ENCODE measurements at places on chromosomes 12 and 14.
A peak's percentile ranks its signal among the peaks of the same experiment; 100 is the strongest.

DNA sequence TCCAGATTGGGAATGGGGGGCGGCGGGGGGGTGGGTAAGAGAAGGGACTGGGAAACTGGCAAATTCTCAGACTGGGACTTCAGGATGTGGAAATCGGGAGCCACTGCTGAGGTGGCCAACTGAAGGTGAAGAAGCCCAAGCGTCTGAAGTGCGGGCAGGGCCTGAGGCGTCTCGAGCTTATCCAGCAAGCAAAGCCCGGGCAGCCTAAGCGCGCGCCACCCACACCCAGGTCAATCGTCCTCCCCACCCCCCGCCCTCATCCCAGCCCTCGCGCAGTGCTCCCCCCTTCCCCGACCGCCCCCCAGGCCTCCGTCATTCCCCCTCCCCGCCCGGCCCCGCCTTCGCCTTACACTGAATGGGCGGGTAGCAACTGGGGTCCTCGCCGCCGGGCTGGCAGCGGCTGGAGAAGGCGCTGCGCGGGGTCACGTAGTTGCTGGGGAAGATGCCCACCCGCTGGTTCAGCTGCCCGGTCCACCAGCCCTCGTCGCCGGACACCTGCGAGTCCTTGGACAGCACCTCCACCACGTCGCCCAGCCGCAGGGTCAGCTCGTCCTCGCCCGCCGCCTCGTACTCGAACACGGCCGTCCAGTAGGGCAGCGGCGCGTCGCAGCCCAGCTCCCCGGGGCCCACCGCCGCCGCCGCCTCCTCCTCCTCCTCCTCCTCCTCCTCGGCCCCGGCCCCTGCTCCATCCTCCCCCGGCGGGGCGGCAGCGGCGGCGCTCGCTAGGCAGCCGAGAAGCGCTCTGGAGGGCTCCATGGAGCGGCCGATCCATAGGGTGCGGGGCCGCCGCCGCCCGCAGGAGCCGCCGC, 693 bp downstream of the MAP3K9 start:
- no peak for DNase-seq
- H3K4me3 ChIP-seq, result peak overlapping the region; percentile 73
- H3K27ac ChIP-seq, result peak overlapping the region; percentile 56
- H3K27me3 ChIP-seq, result peaks cover 5% of the 10 kb centered on the region

DNA sequence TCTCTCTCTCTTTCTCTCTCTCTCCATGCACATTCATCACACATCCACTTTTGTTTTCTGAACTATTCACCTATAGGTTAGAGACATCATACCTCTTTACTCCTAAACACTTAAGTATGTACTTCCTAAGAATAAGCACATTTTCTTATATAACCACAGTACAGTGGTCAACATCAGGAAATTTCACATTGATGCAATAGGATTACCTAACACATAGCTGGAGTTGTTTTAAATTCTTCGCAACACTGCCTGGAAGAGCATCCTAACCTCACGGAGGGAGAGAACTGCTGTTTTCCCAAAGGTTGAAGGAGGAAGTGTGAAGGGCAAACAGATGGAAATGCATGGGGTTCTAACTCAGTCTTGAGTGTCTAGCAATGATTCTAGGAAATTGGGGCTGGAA, 159.2 kb downstream of the SYT1 start:
- no peak for DNase-seq
- H3K27me3 ChIP-seq, result no peaks in the 10 kb centered on the region
- peaks cover 5% of the 10 kb centered on the region for H3K4me1 ChIP-seq
- no peak overlapping the region for H3K27ac ChIP-seq
- no peaks in the 10 kb centered on the region for H3K36me3 ChIP-seq
- no peak overlapping the region for H3K4me3 ChIP-seq

- no peak overlapping the region for H3K27ac ChIP-seq
- H3K27me3 ChIP-seq, result no peaks in the 10 kb centered on the region
- DNase-seq, result no peak
- H3K4me1 ChIP-seq, result no peaks in the 10 kb centered on the region
- no peak overlapping the region for H3K4me3 ChIP-seq
- H3K36me3 ChIP-seq, result peaks cover 62% of the 10 kb centered on the region
Observed at GRCh38 chr12:916240-916639, 33.3 kb downstream of the RAD52 start.

DNA sequence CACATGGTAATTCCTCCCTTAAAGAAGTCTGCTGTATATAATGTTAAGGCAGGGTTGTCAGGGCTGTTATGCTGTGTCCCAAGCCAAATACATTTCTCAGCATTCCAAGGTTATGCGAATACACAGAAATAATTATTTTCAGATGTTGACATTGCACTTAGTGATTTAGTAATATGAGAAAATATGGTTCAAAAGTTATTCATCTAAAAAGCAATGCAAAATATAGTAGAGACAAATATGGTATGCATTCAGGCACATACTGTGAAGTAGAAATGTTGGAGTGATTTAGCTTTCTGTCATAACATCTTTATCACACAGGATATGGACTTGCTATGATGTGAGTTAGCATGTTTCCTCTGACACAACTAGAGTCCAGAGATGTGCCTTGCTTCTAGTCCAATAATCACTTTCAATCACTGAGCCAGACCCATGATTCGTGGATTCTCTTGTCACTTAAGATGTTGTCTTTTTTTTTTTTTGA, 70.0 kb downstream of the PDE3A start:
- peaks cover 45% of the 10 kb centered on the region for H3K4me1 ChIP-seq
- no peaks in the 10 kb centered on the region for H3K27me3 ChIP-seq
- no peaks in the 10 kb centered on the region for H3K36me3 ChIP-seq
- peak overlapping the region; percentile 84 for H3K27ac ChIP-seq
- H3K4me3 ChIP-seq, result no peak overlapping the region

DNA sequence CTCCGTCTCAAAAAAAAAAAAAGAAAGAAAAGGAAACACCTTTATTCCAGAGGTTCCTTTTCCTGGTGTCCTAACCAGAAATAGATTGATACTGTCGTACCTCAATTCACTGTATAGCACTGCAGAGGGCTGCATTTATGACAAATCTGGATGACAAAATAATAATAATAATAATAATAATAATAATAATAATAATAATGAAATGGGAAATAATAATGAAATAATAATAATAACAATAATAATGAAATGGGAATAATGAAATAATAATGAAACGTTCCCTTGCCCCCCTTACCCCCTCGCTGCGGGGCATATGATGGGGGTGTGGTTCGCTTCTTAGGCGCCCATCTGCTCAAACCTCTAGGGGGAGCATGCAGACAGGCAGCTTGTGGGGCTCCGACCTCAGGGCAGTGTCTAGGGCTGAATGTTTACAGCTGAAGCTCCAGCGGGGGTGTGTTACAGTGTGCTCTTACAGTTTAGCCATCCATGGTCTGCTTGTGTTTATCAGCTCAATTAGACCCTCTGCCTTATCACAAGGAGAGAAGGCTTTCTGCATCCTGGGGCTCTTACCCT, 1088.3 kb upstream of the SEL1L start:
- H3K27ac ChIP-seq, result no peak overlapping the region
- H3K4me1 ChIP-seq, result peaks cover 10% of the 10 kb centered on the region
- no peak for DNase-seq
- no peaks in the 10 kb centered on the region for H3K36me3 ChIP-seq
- H3K27me3 ChIP-seq, result no peaks in the 10 kb centered on the region

GRCh38 chr14:26209699-26210098, 388.1 kb downstream of the NOVA1 start:
- DNase-seq, result no peak
- H3K4me1 ChIP-seq, result peaks cover 3% of the 10 kb centered on the region
- H3K27me3 ChIP-seq, result peaks cover 40% of the 10 kb centered on the region
- no peak overlapping the region for H3K27ac ChIP-seq
- H3K36me3 ChIP-seq, result no peaks in the 10 kb centered on the region

GRCh38 chr12:64077922-64078321, 144.2 kb downstream of the KICS2 start:
- DNase-seq, result no peak
- peaks cover 26% of the 10 kb centered on the region for H3K4me1 ChIP-seq
- no peak overlapping the region for H3K4me3 ChIP-seq
- peaks cover 15% of the 10 kb centered on the region for H3K36me3 ChIP-seq
- H3K27me3 ChIP-seq, result no peaks in the 10 kb centered on the region

DNA sequence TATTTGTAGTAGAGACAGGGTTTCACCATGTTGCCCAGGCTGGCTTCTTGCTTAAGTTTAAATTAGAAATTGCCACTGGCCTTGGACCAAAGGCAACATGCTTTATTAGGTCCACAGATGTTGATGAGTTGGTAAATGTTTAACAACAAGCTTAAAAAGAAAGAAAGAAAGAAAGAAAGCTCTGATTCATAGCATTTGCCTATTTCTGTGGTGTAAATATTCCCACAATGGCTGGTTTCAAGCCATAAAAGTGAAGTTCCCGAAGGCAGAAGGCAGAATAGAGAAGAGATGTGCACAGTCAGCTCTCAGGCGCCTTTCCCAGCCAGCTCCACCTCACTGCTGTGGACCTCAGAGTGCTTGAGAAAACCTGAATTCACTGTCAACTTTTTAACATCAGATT, 26.4 kb downstream of the KCNK13 start:
- no peak overlapping the region for H3K4me3 ChIP-seq
- peaks cover 25% of the 10 kb centered on the region for H3K27me3 ChIP-seq
- no peak for DNase-seq
- no peaks in the 10 kb centered on the region for H3K36me3 ChIP-seq

DNA sequence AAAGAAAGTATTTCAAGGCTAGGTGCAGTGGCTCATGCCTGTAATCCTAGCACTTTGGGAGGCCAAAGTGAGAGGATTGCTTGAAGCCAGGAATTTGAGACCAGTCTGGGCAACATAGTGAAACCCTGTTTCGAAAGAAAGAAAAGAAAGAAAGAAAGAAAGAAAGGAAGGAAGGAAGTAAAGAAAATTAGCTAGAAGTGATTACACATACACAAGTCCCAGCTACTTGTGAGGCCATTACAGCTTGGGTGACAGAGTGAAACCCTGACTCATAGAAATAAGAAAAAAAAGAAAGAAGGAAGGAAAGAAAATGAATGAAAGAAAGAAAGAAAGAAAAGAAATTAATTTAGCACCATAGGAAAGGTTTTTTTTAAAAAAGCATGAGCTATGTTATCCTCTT, 33.3 kb upstream of the PPP1CC start:
- H3K4me1 ChIP-seq, result no peaks in the 10 kb centered on the region
- H3K4me3 ChIP-seq, result no peak overlapping the region
- H3K36me3 ChIP-seq, result no peaks in the 10 kb centered on the region
- peaks cover 7% of the 10 kb centered on the region for H3K27me3 ChIP-seq
- H3K27ac ChIP-seq, result no peak overlapping the region
- DNase-seq, result no peak

DNA sequence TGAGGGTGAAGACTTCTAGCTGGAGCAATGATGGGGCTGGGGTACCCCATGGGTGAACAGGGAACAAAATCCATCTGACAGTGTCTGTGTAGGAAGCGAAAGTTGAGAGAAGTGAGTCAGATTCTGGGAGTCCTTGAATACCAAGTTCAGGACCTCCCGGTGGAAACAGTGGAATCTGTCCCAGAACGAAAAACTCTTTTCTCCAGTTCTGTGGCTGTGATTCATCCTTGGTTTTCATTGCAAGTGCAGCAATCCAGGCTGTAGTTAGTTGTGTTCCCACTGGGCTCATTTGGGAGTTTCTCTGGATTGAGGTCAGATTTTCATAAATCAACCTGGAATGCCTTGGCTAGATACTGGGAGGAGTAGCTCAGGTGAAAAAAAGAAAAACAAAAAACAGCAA, 120.7 kb downstream of the C12orf75 start:
- no peaks in the 10 kb centered on the region for H3K36me3 ChIP-seq
- no peak for DNase-seq
- H3K27me3 ChIP-seq, result no peaks in the 10 kb centered on the region
- no peak overlapping the region for H3K4me3 ChIP-seq

- no peak overlapping the region for H3K27ac ChIP-seq
- peaks cover 8% of the 10 kb centered on the region for H3K36me3 ChIP-seq
- H3K4me1 ChIP-seq, result peaks cover 20% of the 10 kb centered on the region
Observed at GRCh38 chr14:71703477-71703876, 228.8 kb upstream of the RGS6 start.

- DNase-seq, result no peak
- H3K27ac ChIP-seq, result no peak overlapping the region
- no peak overlapping the region for H3K4me3 ChIP-seq
Observed at GRCh38 chr12:6132496-6132895, 8.0 kb upstream of the VWF start.

GRCh38 chr12:59559696-59560095, 36.1 kb upstream of the SLC16A7 start:
- no peak overlapping the region for H3K27ac ChIP-seq
- no peak overlapping the region for H3K4me3 ChIP-seq
- no peak for DNase-seq
- peaks cover 3% of the 10 kb centered on the region for H3K27me3 ChIP-seq

DNA sequence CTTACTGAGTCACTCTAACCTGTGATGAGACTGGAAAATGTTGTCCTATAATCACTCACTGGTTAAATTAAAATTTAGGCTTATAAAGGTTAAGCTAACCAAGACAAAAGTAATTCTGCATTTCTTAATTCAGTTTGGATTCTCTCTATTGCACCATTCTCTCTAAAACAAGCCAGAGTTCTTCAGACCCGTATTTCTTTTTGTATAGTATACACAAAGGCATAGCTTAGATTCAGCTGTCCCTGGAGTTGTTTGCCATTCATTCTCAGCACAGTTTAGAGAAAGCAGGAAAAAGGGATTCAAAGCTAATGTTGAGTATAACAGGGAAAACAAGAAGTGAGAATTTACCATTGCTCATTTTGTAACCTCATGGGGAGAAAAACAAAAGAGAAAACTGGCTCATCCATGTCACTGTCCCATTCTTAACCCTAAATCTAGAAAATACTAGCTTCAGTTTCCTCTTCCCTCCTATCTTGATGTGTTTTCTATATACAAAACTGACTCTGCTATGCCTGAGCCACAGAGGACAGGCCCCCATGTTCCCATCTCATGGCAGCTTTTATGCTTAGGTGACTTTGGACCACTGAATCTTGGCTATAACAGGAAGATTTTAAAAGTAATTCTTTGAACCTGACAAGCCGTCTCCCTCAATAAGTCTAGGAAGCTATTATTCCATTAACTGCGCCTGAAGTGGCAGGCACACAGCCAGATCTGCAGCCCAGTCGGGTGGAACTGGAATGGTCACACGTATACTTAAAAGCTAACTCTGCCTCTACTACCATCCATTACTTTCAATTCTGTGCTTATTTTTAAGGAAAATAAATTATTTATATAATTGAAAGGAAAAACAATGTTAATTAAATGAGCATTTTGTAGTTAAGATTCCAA, 7.0 kb downstream of the AREL1 start:
- H3K4me1 ChIP-seq, result peaks cover 8% of the 10 kb centered on the region
- H3K4me3 ChIP-seq, result no peak overlapping the region
- H3K27ac ChIP-seq, result no peak overlapping the region
- no peak for DNase-seq
- H3K27me3 ChIP-seq, result no peaks in the 10 kb centered on the region

DNA sequence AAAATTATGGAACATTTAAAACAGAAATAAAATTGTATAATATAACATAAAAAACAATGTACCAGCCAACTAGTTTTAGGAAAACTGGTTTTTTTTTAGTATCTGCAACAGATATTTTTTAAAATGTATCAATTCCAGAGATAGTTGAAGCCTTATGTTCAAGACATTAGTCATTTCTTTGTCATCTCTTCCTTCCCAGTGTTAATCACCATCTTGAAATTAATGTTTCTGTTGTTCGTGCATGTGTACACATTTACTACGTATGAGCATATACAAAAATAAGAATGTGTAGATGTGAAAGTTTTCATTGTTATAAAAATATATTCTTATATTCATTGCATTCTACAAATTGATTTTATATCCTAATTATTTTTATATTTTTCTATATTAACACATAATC, 1062.1 kb downstream of the SLC6A15 start:
- no peak overlapping the region for H3K27ac ChIP-seq
- H3K27me3 ChIP-seq, result no peaks in the 10 kb centered on the region
- DNase-seq, result no peak
- H3K4me1 ChIP-seq, result no peaks in the 10 kb centered on the region

Measured in mesothelial cell of epicardium (in vitro differentiated cells).